ENCODE measurements at places on chromosomes 7 and 10.

GRCh38 chr10:90591629-90592028 is 266.2 kb downstream of the HTR7 start:
- no peak for DNase-seq

DNA sequence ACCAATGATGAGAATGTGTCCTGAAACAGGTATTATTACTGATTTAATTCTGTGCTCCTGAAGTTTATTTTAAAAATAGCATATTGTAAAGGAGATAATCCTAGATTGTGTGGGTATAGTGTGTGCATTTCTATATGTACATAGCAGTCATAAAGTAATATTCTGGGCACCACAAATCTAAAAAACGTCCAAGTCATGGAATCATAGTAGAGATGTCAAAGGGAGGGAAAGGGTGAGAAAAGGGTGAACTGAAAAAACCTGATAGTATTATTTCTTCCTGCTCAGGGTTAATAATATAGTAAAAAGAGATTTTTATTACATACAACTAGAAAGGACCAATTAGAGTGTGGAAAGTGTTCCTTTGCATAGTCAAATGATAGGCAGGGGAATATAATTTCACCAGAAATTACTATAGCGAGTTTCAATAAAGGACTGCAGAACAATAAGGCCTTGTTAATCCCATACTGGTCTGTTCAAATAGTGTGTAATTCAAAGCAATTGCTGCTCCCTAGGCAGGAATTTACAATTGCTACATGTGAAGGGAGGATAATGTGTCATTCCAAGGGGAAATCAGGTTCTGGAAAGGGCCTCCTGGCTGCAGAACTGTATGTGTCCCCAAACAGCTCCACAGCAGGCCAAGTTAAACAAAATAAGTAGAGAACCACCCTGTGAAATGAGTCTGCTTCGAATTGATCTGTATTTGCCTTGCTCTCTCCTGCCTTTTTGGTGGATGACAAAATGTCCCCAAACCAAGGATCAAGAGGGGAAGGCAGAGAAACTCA is 42.5 kb upstream of the KMT2E start:
- DNase-seq: no peak

- no peak for DNase-seq
Measured at GRCh38 chr7:133314084-133314483, 61.2 kb downstream of the EXOC4 start.

DNA sequence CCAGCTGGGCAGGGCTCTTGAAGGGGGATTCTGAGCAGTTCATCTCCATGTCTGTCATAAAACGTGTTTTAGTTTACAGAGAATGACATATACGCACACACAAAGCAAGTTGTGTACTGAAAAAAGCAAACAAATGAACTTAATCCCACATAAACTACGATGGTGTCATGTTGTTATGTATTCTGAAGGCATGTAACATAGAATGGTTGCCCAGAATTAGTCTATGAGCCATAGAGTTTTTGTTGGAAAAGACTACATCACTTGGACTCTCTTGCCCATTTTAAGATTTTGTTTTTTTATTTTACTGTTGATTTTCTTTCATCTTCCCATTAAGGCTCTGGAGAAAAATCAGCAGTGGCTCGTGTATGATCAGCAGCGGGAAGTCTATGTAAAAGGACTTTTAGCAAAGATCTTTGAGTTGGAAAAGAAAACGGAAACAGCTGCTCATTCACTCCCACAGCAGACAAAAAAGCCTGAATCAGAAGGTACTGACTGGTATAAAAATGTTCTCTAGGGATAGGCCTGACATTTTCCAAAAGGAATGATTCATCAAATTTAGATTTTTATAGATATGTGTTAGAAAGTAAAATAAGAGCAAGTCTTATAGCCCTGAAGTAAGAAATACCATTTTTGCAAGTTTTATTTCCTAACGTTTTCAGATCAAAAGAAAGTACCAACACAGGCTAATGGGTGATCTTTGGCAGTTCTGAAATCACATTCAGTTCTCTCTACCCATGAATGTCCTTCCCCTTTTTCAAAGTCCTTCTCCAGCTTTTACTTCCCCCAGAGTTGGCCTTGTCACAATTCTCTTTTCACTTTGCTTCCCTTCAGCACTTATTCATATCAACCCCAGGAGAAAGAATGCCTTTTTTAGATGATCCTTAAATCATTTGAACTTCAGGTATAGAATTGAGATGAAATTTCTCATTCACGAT is 18.9 kb downstream of the CEP55 start:
- no peak for DNase-seq

DNA sequence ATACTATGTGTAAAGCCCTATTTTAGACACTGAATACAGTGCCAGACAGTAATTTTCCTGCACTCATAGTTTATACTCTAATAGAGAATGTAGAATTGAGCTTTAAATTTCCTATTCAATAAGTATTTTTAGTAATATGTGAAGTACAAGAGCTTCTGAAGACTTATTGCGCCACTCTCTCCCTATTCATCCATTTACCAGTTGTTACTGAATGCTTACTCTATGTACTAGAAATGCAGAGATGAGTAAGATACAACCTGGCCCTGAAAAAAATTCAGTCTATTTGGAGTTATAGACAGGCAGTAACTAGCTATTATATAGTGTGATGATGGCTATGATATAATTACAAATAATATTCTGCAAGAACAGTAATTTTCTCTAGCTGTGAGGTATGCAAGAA is 98.8 kb downstream of the ADK start:
- DNase-seq: no peak

DNA sequence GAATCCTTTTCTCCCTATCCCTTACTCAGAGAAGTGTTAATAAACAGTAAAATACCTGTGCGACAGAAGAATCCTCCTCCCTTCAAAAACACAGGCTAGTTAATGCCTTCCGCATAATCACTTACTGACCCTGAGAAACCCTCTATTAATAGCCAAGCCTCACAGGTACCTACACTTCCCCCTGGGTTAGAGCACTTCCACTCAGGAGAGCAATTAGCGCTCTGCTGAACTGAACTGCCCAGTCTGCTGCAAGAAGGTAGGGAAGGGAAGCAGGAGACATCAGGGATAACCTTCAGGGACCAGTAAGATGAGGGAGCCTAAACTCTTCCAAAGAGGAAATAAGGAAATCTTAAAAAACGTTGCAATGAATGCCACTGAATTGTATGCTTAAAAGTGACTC is 39.6 kb downstream of the KIAA1549 start:
- no peak for DNase-seq

- no peak for DNase-seq
Measured at GRCh38 chr10:110216240-110216639, 8.8 kb downstream of the MXI1 start.

All from NCI-H1436 treated with DMSO at 0.1 percent for 48 hours (cell line).